ENCODE measurements at places on chromosomes 12 and 14. TPM values are rescaled to one million over a fixed set of nuclear protein-coding genes. Genes with fewer than 3 reads are reported as not detected.

GRCh38 chr12:54351341-54351740 lies 12.9 kb downstream of the GPR84 start:
- DNase-seq: no peak

GRCh38 chr14:93114068-93114710 lies 1.5 kb downstream of the ITPK1 start:
- DNase-seq: no peak

Gene HOTAIR
- total RNA-seq: 1.6 TPM

- DNase-seq: no peak
These were observed 4.7 kb upstream of the LRP10 start for GRCh38 chr14:22866874-22867273.

- DNase-seq: no peak
These were observed 8.9 kb upstream of the AMN start for GRCh38 chr14:102913341-102914211.

DNA sequence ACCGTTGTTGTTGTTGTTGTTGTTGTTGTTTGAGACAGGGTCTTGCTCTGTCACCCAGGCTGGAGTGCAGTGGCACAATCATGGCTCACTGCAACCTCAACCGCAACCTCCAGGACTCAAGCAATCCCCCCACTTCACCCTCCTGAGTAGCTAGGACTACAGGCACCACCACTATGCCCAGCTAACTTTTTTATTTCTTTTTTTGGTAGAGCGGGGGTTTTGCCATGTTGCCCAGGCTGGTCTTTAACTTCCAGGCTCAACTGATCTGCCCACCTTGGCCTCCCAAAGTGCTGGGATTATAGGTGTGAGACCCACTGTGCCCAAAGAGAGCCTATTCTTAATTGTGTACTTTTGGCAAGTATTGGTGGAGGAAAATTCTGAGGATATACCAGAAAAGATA lies 25.7 kb downstream of the MOK start:
- DNase-seq: no peak

Gene CCDC197
- not detected for total RNA-seq

DNA sequence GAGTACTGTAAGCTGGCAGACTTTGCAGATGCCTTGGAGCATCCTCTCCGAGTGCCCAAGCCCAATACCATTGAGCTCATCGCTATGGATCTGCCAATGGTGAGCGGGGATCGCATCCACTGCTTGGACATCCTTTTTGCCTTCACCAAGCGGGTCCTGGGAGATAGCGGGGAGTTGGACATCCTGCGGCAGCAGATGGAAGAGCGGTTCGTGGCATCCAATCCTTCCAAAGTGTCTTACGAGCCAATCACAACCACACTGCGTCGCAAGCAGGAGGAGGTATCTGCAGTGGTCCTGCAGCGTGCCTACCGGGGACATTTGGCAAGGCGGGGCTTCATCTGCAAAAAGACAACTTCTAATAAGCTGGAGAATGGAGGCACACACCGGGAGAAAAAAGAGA lies 41.6 kb downstream of the FIGNL2 start:
- no peak for DNase-seq

DNA sequence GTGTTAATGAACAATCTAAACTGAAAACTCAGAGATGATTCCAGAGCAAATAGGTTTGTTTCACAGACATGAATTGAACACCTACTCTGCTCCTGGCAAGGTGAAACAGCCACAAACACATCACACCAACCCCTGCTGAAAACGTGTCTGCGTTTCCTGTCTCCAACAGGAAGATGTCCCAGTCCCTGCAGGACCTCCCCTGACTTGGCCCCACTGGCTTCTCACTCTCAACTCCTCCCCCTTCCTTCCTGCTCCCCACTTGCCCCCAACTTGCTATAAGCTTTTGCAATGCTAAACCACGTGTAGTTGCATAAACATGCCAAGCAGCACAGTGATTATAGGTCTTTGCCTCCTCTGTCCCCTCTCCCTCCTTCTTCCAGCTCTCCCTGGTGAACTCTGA lies 567.6 kb downstream of the BCL11B start:
- no peak for DNase-seq

DNA sequence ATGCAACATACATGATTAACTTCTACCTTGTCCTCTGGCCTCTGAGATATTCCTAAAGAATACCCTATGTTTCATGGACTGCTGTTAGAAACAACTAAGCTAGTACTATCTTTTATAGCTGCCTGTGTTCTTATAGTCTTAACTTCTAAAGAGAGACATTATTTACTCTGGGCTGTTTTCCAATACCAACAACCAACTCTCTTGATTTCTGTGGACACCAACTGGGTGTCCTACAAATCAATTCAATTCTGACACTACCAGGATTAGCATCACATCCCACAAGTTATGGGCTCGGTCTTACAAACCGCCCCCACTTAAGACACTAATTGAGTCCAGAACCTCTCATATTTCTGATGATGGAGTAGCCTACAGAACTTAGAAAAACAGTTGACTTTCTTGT lies 8.3 kb downstream of the XPOT start:
- DNase-seq: no peak

Gene OTX2
- total RNA-seq: not detected

GRCh38 chr12:69988481-69989321 lies 163.7 kb downstream of the MYRFL start:
- no peak for DNase-seq

Gene TEX52
- total RNA-seq: not detected

Gene KRT3
- total RNA-seq: not detected

Gene CLEC9A
- not detected for total RNA-seq

GRCh38 chr12:19128485-19128884 lies 1.0 kb upstream of the PLEKHA5 start:
- DNase-seq: no peak

Gene CIROP
- total RNA-seq: not detected

Gene PLBD2
- 17.7 TPM for total RNA-seq

GRCh38 chr14:69093631-69094421 lies 59.1 kb downstream of the DCAF5 start:
- peak; percentile 78 for DNase-seq

GRCh38 chr12:71041476-71041875 lies 116.3 kb downstream of the TSPAN8 start:
- no peak for DNase-seq

Gene TAS2R46
- total RNA-seq: 0.23 TPM

Gene ADAM20
- total RNA-seq: not detected

DNA sequence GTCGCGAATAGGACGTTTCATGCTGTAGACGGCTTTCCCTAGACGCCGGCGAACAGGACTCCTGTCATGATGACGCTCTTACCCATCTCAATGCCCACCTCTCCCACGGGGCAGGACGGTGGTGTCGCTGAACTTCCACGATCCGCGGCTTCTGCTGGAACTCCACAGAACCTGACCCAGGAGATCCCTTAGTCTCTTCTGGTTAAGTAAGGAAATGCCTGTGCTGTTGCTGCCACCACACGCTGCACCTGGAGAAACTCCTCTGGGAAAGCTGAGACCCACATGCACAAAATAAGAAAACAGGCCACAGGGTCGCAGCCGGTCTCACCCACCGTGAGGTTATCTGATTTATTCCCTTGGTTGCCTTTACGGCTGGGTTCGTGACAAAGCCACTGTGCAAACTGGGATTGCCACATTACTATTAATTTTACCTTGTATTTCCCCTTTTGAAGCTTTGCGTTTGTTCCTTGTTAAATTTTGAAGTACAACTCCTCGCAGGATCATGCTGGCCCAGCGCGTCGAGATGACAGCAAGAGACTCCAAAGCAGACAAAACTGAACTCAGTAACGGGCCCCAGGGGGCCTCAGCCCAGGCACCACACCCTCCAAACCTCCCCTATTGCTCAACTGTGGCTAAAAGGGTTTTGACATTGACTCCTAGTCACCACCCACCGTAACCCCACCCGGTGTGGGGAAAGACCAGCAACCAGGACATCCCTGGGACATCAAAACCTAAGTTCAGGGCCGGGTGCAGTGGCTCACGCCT lies 9.2 kb upstream of the MMP17 start:
- no peak for DNase-seq

Gene DHRS2
- total RNA-seq: 17.2 TPM

GRCh38 chr14:92931681-92932447 lies 8.9 kb downstream of the CHGA start:
- DNase-seq: no peak

DNA sequence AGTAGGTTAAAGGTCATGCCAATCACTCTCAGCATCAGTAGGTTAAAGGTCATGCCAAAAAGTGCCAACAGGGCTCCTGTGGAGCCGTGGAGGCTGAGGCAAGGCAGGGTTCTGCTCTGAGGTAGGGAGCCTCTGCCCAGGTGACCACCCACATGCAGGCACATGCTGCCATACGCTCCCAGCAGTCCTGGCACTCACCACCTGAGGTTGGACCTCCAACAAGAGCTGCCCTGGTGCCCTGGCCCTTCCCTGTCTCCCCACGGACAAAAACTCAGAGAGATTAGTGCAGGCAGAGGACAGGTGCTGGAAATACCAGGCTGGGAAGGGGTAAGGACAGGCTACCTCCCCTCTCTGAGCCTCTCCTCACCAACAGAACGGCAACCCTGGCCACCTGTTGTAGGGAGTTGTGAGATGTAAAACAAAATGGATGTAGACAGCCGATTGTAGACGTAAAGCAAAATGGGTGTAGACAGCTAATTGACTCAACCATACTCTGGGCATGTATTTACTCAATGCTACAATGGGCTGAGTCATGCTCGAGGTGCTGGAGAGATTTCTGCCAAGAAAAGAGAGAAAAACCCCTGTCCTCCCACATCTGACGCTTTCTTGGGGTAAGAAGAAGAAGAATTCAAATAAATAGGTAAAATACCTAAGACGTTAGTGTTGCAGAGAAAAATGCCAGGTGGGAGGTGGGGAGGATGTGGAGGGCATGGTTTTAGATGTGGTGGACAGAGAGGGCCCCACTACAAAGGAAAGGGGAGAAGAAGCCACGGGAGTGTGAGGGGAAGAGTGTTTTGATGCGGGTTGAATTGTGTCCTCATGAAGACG lies 32.4 kb downstream of the LTBP2 start:
- peak; percentile 66 for DNase-seq

- DNase-seq: no peak
These were observed 72.2 kb downstream of the NOC4L start for GRCh38 chr12:132216354-132216987.

DNA sequence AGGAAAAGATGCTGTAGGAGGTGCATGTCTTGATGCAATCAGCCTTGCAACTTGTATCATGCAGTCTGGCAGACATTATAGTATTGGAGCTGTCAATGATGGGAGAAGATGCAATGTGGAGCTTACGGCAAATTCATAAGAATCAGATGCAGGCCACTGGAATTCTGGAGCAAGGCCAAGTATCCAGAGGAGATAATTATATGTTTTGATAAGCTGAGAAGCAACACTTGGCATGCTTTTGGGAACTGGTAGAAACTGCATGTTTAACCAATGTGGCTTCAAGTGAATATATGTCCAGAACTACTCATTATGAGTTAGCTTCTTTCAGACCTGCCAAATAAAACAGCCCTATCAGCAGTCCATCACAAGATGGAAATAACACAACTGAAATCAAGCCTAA lies 249.1 kb upstream of the PPFIA2 start:
- no peak for DNase-seq

DNA sequence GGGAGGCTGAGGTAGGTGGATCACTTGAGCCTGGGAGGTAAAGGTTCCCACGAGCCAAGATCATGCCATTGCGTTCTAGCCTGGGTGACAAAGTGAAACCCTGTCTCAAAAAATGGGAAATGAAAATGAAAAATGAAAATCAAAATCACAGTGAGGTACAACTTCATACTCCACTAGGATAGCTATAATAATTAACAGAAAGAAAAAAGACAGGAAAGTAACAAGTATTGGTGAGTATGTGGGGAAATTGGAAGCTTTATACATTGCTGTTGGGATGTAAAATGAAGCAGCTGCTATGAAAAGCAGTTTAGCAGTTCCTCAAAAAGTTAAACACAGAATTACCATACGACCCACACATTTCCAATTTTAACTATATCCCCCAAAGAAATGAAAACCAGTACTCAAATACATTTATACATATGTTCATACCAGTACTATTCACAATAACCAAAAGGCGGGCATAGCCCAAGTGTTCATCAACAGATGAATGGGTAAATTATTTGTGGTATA lies 22.2 kb downstream of the SGPP1 start:
- no peak for DNase-seq

- DNase-seq: no peak
These were observed 526.6 kb upstream of the CCDC196 start for GRCh38 chr14:65959563-65960024.

Gene USP5
- total RNA-seq: 91.4 TPM

DNA sequence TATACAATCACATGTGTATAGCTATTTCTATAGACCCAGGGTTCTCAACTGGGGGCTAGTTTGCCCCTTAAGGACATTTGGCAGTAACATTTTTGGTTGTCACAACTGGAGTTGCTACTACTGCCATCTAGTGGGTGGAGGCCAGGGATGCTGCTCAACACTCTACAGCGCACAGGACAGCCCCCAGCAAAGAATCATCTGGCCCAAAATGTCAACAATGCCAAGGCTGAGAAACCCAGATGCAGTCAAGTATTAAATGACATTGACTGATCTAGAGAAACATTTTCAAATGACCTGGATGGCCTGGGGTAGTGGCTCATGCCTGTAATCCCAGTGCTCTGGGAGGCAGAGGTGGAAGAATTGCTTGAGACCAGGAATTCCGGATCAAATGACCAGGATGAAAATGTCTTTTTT lies 5.8 kb downstream of the WSB2 start:
- peak; percentile 74 for DNase-seq

DNA sequence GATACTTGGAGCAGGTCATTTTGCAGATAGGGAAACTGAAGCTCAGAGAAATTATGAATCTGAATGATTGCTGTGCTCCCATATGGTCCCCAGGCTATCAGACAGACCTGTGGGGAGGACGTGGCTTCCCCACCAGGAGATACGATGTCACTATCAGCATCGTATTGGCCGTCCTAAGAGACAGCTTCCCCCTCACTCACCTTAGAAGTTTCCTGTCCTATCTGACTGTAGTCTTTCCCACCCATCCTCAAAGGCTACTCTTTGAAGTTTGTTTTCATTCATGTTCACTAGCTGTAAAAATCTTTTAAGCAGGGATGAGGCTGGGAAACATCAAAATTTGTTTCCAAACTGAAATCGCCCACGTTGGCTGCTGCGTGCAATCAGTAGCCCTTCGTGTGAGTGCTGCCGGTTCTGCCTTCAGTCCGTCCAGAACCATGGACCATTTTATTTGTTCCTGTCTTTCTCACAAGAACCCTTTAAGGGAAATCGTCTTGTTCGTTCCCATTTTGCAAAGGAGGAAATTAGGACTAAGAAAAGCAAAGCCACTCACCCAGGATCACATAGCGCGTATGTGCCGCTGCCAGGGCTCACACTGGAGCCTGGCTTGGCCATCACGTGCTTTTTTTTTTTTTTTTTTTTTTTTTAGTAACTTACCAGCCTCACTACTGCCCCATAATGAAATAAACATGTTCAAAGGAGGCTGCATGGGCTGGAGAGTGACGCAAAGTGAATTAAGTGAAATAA lies 1.0 kb upstream of the KDM2B start:
- peak; percentile 20 for DNase-seq

GRCh38 chr12:118188690-118189371 lies 52.9 kb downstream of the PEBP1 start:
- no peak for DNase-seq
